ENCODE measurements at places on chromosomes 16 and 17.

GRCh38 chr17:47119746-47120520 lies 69.2 kb downstream of the CDC27 start:
- no peak for DNase-seq

DNA sequence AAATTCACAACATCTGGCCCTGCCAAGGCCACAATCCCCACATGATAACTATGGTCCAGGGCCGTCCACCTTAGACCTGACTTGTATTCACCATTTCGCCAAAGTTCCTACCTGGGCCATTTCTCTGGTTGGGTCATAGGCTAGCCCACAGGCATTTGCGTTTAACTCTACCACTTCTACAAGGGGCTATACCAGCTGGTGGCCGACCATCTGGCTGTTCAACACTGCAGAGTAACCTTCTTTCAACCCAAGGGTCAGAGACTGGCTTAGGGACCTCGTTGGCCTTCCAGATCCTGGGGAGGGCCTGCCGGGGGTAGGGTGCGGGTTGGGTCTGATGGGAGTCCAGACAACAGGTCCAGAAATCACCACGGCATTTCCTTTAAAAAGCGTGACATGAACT lies 242.3 kb upstream of the C16orf82 start:
- DNase-seq, result no peak

DNA sequence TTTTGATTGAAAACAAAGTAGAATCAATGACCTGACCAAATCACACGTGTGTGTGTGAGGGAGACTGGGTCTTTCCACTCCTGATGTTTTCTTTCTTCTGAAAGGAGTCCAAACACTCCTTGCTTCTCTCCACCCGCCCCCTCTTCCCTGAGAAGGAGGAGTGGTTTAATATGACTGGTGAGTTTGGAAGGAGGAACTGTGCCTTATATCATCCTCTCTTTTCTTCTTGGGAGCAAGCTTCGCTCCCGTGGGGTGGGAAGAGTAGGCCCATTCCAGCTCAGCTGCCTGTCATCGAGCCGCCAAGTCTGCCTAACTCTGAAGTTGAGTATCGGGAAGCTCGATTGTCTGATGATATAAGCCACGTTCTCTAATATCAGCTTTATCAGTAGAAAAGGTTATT lies 96.5 kb downstream of the YPEL2 start:
- no peak for DNase-seq

- no peak for DNase-seq
These were observed 11.5 kb downstream of the CCL16 start for GRCh38 chr17:35969558-35970380.

GRCh38 chr16:70770626-70771552 lies 30.1 kb downstream of the VAC14 start:
- DNase-seq, result no peak

DNA sequence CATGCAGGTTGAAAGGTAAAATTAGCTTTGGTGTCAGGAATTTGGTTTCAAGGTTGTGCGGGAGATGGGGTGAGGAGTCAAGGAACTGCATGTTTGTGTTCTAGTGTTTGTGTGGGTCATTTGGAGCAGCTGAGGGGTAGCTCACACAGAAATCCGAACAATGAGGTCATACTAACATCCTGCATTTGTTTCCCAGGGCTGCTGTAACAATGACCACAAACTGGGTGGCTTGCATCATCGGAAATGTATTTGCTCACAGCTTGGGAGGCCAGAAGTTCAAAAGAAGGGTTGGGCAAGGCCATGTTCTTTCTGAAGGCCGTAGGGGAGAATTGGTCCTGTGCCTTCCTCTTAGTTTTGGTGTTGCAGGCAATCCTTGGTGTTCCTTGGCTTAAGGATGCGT lies 287.4 kb downstream of the HAPSTR1 start:
- no peak for DNase-seq

GRCh38 chr16:4404247-4404966 lies 12.0 kb downstream of the CORO7 start:
- DNase-seq, result no peak

DNA sequence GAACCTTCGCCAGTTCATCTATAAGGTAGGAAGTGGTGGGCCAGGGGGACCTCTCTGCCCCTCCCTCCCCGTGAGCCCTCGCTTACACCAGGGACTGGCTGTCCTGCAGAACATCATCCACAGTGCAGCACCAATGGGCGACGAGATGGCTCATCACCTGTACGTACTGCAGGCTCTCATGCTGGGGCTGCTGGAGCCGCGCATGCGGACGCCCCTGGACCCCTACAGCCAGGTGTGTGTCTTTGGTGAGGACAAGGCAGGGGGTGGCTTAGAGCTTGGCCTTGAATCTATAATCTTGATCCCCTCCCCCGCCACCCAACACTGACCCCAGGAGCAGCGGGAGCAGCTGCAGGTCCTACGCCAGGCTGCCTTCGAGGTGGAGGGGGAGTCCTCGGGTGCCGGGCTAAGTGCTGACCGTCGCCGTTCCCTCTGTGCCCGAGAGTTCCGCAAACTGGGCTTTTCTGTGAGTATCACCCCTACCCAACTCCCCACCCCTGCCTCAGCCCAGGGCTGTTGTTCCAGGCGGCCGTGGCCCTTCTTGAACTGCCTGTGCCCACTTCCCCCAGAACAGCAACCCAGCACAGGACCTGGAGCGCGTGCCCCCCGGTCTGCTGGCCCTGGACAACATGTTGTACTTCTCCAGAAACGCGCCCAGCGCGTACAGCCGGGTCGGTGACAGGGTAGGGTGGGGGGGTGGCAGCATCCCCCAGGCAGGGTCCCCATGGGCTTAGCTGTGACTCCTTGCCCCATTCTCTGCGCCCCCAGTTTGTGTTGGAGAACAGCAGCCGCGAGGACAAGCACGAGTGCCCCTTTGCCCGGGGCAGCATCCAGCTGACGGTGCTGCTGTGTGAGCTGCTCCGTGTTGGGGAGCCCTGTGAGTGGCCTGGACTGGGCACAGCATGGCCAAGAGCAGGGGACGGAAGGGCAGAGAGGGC lies 2.7 kb downstream of the ELMO3 start:
- DNase-seq, result no peak

- DNase-seq, result no peak
These were observed 201.5 kb upstream of the TNRC6C start for GRCh38 chr17:77756846-77757560.

DNA sequence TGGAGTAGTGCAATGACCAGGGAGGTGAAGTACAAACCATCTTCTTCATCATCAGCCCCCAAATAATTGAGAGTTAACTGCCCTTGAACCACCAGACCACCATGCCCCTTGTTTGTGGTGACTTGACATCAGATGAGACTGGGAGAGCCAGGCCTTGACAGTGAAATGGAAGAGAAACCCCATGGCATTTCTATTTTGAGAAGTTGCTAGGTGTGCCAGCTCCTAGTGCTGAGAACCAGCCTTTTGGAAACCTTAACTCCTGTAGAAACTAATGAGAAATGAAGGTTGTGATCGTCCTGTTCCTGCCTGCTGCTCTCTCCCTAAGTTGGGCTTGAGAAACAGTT lies 2.8 kb downstream of the TMEM94 start:
- DNase-seq, result no peak

- DNase-seq, result no peak
These were observed 154.6 kb downstream of the CMIP start for GRCh38 chr16:81599034-81599744.

DNA sequence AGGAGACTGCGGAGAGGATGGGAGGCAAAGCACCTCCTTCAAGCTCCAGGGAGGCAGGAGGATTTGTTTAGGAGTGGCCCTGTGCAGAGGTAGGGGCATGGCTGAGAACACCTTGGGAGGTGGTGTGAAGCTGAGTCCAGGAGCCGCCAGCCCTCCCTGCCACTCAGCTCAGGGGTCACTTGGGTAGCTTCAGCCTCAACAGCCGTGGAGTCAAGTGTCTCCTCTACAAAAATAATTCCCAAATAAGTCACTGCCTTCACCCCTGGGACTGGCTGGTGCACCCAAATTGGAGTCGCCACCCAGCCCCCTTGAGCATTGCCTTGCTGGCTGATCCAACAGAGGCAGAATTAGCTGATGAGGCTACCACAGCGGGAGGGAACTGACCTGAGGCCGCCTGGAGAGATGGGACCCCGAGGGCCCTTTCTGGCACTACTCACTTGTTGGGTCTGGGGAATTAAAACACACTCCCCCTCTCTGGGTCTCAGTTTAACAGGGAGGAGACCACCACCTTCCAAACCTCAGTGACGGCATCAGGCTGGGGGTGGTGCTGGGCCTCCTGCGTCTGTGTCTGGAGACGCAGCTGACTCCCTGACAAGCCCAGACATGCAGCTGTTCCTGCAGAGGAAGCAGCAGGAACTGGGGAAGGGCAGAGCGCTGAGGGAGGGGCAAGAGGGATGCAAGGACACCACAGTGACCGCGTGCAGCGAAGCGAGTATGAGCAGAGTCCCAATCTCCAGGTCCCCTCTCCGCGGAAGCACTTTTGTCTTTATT lies 87.9 kb upstream of the TOB1 start:
- DNase-seq, result no peak

DNA sequence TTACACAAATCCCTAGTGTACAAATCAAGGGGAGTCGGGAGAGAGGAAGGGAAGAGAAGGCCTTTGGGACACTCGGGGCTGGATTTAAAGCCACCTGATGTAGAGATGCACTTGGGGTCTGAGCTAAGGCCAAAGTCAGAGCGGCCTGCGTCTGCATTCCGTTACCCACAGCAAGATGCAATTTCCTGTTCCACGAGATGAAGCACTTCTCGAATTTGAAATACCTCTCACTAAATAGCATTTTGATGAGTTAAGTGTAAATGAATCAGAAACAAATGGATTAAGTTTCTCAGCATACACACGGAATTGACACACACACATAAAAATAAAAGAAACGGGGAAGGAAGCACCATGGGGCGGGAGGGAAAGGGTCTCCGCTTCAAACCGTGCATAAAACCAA lies 386.0 kb downstream of the SOX9 start:
- no peak for DNase-seq

GRCh38 chr17:27449988-27450387 lies 6.3 kb upstream of the KSR1 start:
- no peak for DNase-seq

DNA sequence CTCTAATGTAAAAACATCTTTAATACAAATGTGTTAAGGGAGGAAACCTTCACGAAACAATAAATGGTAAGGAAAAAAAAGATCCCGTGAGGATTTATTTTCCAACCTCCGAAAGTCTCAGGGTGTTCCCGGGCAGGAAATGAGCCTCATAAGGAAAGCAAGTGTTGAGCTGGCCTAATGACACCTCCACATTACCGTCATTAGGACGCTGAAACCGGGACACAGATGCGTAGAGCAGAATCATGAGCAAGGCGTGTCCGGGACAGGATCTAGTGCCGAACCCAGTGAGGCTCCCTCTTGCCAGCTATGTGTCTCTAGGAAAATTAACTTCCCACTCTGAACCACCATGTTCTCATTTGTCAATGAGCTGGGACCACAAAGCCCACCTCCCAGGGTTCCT lies 22.7 kb upstream of the CYTH1 start:
- no peak for DNase-seq

- DNase-seq, result no peak
These were observed 121.9 kb upstream of the PLCG2 start for GRCh38 chr16:81657224-81657623.

- DNase-seq, result no peak
These were observed 39.2 kb upstream of the GSE1 start for GRCh38 chr16:85573696-85574641.

DNA sequence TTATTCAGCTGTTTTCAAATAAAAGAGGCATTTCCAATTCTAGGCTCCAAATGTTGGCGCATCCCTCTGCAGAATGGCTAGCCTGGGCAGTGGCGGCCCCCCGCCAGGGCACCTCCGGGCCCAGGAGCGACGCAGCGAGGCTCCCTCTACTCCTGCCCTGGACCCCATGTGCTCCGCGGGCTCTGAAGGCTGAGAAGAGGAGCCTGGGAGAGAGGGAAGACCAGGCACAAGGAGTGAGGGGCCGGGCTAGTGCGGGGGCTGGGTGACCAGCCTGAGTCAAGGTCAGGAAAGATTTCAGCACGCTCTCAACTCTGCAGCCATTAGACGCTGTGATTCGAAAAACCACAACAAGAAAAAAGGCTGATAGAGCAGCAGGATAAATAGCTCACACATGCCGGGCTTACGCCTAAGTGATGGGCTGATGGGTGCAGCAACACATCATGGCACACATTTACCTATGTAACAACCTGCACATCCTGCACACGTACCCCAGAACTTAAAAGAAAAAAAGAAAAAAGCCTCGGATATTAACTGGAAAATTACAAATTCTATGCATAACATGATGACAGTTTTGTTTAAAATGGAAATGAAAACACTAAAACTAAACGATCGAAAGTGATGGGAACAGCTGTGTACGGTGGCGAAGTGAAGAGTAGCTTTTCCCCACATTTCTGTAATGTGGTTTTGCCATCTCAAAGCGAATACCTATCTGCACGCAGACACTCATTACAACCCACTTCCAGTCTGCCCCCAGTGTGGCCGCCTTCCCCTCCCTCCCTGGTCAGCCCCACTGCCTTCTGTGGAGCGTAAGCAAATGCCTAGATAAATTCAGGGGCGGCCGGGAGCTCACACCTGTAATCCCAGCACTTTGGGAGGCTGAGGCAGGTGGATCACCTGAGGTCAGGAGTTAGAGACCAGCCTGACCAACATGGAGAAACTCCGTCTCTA lies 44.4 kb downstream of the MAP1LC3B start:
- DNase-seq, result no peak

DNA sequence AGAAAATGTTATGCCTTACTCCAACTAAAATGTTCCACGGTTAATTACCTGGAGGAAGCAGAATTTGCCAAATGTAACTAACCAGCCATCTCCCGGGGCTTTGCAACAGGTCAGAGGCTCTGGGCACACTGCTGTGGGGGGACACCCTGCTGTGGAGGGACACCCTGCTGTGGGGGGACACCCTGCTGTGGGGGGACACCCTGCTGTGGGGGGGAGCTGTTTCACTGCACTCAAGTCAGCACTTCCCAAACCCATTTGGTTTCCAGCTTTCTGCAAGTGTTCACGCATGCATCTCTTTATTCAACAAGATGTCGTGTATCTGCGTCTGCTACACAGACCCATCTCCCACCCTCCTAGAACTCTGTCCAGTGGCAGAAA lies 239.5 kb downstream of the C16orf95 start:
- no peak for DNase-seq

DNA sequence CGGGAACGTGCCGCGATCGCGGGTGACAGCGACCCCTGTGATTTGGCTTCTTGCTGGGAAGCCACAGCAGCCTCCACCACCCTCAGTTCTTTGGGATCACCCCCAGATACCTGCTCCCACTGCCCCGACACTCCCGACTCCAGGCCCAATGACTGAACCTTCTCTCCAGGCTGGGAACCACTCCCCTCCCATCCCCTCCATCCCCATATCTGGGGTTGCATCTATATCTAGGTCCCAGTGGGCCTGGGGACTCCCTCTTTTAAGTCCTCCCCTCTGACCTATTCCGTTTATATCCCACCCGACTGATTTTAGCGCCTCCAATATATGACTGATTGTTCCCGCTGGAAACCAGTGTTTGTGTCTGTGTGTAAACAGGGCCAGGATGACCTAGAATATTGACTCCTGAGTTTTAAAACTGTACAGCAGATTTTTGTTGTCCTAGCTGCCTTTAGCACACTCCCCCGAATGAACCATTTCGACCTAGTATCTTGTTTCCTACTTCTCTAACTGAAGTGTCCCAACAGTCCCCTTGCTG lies 667 bp downstream of the PSMD3 start:
- DNase-seq, result no peak

GRCh38 chr16:19765860-19766553 lies 47.9 kb downstream of the IQCK start:
- no peak for DNase-seq
